Hepatocyte (in vitro differentiated cells): ENCODE measurements at places on chromosomes 16 and 17. TPM values are rescaled to one million over a fixed set of nuclear protein-coding genes. Genes with fewer than 3 reads are reported as not detected.

- no peak for DNase-seq
- no peaks in the 10 kb centered on the region for H3K36me3 ChIP-seq
- H3K4me3 ChIP-seq: no peak overlapping the region
- no peaks in the 10 kb centered on the region for H3K27me3 ChIP-seq
- no peaks in the 10 kb centered on the region for H3K4me1 ChIP-seq
Measured at GRCh38 chr17:76884995-76885893, 17.0 kb downstream of the MGAT5B start.

TMEM114 gene
- not detected in 2 replicates for total RNA-seq

DNA sequence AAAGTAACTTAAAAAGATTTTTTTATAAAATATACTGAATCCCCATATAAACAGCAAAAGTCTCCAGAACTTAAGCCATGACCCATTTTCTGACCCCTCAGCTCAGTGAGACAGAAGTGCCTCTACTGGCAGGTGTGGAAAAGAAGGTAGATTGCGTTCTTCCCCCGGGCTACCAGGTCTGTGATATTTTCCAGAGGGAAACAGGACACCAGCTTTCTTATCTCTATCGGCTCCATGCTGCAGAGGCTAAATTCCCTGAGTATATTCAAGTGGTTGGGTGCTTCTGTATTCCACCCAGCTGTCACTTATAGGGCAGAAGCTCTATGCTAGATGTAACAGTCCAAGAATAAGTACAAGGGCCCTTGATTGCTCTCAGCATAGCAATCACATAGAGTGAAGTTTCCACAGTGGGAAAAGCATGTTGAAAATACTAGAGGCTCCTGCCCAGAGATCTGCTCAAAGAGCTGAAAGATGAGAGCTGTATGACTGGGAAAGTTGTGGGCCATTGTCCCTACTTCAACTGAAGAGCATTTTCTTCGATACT lies 687.3 kb downstream of the CDH11 start:
- H3K27ac ChIP-seq: no peak overlapping the region
- DNase-seq: no peak
- H3K27me3 ChIP-seq: no peaks in the 10 kb centered on the region
- no peaks in the 10 kb centered on the region for H3K36me3 ChIP-seq

DNA sequence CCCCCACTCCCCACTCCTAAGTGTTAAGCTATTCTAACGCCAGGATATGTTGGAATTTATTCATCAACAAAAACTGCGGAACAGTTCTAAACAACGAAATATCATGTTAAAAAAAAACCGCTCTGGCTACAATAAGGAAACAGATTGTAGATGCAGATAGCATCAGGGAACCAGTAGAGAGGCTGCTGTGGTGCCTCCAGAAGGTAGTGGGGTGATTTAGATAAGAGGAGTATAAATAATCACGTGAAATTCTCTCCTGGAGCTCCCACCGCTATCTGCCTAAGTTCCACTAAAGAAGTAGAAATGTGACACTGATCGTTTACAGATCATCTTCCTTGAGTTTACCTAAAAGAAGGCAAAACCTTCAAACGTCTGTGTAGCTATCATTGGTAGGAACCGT lies 8.0 kb downstream of the AHSP start:
- H3K4me1 ChIP-seq: no peaks in the 10 kb centered on the region
- DNase-seq: no peak
- no peak overlapping the region for H3K27ac ChIP-seq
- H3K36me3 ChIP-seq: no peaks in the 10 kb centered on the region

DNA sequence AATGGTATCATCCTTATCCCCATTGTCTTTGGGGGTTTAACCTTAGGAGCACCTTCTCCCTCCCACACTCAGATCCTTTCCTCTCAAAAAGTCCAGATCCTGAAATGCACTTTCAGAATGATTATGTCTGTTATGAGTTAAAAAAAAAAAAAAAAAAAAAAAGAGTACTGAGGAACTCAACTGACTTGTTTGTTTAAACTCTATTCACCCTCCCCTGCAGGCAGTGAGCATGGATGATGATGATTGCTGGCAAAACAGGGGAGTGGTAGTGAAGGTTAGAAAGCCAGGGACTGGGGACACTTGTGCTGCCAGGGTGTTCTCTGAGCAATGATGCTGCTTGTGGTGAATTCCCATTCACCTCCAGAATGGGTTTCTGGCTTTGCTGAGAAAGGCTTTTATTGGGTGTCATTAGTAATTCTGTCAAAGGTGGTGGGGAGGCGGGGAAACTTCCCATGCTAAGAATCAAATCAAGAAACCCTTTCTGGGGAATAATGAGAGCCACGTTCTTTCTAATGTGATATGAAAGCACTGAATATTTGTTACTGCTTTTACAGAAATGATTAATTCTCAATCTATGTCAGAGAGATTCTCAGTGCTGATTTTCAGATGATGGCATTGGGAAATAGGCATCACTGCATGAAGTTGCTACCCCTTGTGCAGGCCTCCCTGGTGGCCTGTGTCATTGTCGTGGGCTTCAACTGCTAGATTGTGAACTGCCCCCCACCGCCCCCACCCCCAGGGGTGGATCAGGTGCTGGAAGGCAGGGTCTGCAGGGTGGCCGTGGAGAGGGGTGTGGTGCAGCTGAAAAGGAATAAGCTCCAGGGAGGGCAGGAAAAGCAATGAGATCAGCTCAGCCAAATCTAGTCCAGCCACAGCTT lies 14.1 kb downstream of the CCL4 start:
- no peaks in the 10 kb centered on the region for H3K4me1 ChIP-seq
- H3K27me3 ChIP-seq: no peaks in the 10 kb centered on the region
- H3K4me3 ChIP-seq: no peak overlapping the region
- H3K36me3 ChIP-seq: no peaks in the 10 kb centered on the region

- DNase-seq: peak; percentile 61
- no peak overlapping the region for H3K4me3 ChIP-seq
- peak overlapping the region; percentile 19 for H3K27ac ChIP-seq
- peaks cover 6% of the 10 kb centered on the region for H3K4me1 ChIP-seq
Measured at GRCh38 chr17:65228734-65229620, 91.8 kb downstream of the RGS9 start.

DNA sequence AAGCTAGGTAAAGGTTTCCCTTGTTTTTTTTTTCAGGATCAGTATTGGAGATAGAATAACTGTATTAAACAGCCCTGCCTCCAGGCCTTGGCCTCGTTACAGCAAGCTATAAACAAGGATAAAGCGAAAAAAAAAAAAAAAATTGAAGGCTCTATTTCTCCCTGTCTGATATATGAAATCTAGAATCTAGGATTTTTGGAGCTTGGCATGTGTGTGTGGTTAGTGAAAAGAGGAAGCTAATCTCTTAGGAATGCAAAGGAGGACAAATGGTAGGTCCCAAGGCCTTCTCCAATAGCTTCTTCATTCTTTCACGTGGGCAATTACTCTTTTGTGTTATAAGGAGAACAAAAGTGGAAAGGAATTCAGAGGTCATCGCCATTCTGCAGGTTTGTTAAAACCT lies 470.3 kb downstream of the TMEM114 start:
- H3K27ac ChIP-seq: no peak overlapping the region
- no peaks in the 10 kb centered on the region for H3K27me3 ChIP-seq
- no peak overlapping the region for H3K4me3 ChIP-seq
- no peaks in the 10 kb centered on the region for H3K36me3 ChIP-seq
- DNase-seq: no peak

DNA sequence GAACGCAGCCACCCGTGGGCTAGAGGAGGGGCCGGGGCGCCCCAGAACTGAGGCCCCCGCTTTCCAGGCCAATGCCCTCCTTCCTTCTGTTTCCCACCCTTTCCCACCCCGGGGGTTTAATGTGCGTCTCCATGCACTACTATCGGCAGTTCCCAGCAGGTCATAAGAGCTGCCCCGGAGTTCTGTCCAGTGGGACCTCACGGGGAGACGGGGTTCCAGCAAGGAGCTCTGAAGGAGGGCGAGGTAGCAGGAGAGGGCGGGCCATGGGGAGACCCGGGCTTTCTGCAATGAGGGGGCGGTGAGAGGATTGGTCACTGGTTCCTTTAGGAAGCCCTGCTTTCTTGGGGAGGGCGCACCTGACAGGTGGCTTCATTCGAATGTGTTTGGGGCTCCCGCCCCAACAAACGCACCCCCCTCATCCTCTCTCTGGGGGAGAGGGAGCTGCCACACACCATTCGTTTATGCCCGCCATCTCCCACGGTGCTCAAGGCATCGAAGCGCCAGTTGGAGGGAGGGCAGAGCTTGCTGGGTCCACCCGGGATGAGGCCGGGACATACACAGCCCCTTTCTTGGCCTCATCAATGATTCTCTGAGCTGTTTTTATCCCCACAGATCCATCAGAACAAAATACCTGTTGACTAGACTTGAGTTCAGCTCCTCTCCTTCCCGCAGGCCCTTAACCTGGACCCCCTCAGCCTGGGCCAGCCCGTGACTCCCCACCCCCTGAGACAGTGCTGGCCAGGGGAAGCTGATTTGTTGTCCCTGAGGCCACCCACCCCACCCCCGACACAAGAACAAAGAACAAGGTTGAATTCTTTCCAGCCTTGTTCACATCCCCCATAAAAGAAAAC lies 44.1 kb downstream of the SLC7A5 start:
- H3K4me3 ChIP-seq: no peak overlapping the region
- H3K4me1 ChIP-seq: peaks cover 19% of the 10 kb centered on the region
- H3K27me3 ChIP-seq: no peaks in the 10 kb centered on the region
- no peaks in the 10 kb centered on the region for H3K36me3 ChIP-seq

GAS2L2 gene
- not detected in 2 replicates for total RNA-seq

GRCh38 chr16:48503779-48504178 lies 106.2 kb downstream of the N4BP1 start:
- H3K4me3 ChIP-seq: no peak overlapping the region
- H3K4me1 ChIP-seq: peaks cover 32% of the 10 kb centered on the region
- peak; percentile 76 for DNase-seq
- H3K27me3 ChIP-seq: no peaks in the 10 kb centered on the region
- H3K27ac ChIP-seq: peak overlapping the region; percentile 59

HNF1B gene
- total RNA-seq: 5.7 and 8.8 TPM in 2 replicates

DNA sequence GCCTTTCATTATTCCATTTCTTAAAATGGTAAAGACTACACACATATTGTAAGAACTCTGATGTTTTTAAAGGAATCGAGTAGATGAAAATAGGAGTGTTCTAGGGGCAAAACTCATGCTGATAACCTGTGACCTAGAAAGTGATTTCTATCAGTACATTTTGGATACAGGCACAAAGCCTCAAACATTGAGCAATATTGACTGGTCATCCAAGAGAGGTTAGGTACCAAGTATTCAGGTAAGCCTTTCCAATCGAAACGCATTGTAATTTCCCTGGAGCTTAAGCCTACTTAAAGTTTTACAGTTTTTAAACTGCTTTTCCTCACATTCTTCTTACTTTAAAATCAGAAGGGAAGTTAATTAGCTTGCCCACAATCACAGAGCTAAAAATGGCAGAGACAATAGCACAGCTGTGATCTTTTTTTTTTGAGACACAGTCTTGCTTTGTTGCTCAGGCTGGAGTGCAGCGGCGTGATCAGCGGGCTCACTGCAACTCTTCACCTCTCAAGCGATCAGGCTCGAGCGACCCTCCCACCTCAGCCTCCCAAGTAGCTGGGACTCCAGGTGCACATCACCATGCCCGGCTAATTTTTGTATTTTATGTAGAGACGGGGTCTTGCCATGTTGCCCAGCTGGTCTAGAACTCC lies 3.3 kb downstream of the GOT2 start:
- H3K27ac ChIP-seq: no peak overlapping the region
- H3K36me3 ChIP-seq: no peaks in the 10 kb centered on the region
- no peak overlapping the region for H3K4me3 ChIP-seq

DNA sequence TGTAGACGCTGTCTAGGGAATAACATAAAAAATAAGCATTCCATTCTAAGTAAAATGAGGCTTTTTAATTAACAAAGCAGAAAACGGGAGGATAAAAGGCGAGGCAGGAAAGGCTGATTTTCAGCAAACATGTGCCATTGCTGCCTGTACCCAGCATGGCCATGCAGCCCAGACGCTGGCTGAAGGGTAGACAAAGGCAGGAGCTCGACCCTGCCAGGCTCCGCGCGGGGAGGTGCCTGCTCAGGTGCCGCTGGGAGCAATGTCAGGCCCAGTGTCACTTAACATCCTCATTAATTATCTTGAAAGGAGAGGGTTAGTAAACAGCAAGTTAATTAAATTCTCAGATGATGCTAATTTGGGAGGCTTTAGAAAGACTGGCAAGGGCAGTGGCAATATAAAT lies 136.0 kb downstream of the ZFHX3 start:
- H3K27me3 ChIP-seq: no peaks in the 10 kb centered on the region
- H3K4me3 ChIP-seq: no peak overlapping the region
- no peaks in the 10 kb centered on the region for H3K36me3 ChIP-seq
- no peak for DNase-seq
- H3K27ac ChIP-seq: no peak overlapping the region
- peaks cover 11% of the 10 kb centered on the region for H3K4me1 ChIP-seq

- H3K27me3 ChIP-seq: no peaks in the 10 kb centered on the region
- H3K36me3 ChIP-seq: no peaks in the 10 kb centered on the region
- H3K4me1 ChIP-seq: peaks cover 10% of the 10 kb centered on the region
- DNase-seq: no peak
- H3K27ac ChIP-seq: no peak overlapping the region
- H3K4me3 ChIP-seq: no peak overlapping the region
Measured at GRCh38 chr17:19642373-19642893, 6.1 kb upstream of the ALDH3A2 start.

KRT32 gene
- not detected in 2 replicates for total RNA-seq

- H3K4me1 ChIP-seq: no peaks in the 10 kb centered on the region
- no peak overlapping the region for H3K4me3 ChIP-seq
- H3K27me3 ChIP-seq: peaks cover 77% of the 10 kb centered on the region
- no peaks in the 10 kb centered on the region for H3K36me3 ChIP-seq
- DNase-seq: no peak
Measured at GRCh38 chr17:48761114-48761513, 32.6 kb upstream of the HOXB13 start.

DNA sequence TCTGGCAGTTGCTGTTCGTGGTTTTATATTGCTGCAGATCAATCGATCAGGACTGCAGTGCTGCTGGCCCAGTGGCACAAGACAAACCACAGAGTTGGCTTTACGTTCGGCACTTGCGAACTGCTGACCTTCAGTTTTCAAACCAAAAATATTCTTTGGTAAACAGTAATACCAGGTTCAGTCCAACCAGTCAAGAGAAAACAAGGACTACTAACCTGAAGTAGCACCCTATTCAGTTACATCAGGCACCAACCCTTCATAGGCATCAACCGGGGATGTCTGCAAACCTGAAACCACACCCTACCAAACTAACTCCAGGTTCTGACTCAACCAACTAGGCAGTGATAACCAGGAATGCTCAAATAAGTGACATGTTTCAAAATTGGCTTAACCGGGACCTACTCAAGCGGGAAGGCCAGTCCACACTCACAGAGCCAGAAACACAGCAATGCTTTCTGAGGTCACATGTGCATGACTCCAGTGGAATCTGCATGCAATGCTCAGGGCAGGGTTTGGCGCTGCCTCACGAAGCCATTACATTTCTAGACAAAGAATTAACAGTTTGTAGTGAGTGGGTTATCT lies 91.1 kb downstream of the SMG6 start:
- H3K27me3 ChIP-seq: no peaks in the 10 kb centered on the region
- no peaks in the 10 kb centered on the region for H3K36me3 ChIP-seq
- peaks cover 35% of the 10 kb centered on the region for H3K4me1 ChIP-seq
- no peak overlapping the region for H3K4me3 ChIP-seq

- H3K27me3 ChIP-seq: no peaks in the 10 kb centered on the region
- peak overlapping the region; percentile 35 for H3K27ac ChIP-seq
- H3K4me3 ChIP-seq: no peak overlapping the region
- no peaks in the 10 kb centered on the region for H3K36me3 ChIP-seq
Measured at GRCh38 chr17:66345264-66345663, 42.9 kb downstream of the PRKCA start.

GRCh38 chr17:28643983-28644786 lies 773 bp downstream of the BLTP2 start:
- peak overlapping the region; percentile 92 for H3K27ac ChIP-seq
- peaks cover 19% of the 10 kb centered on the region for H3K4me1 ChIP-seq
- H3K4me3 ChIP-seq: peak overlapping the region; percentile 82
- peak; percentile 77 for DNase-seq
- no peaks in the 10 kb centered on the region for H3K27me3 ChIP-seq
- H3K36me3 ChIP-seq: no peaks in the 10 kb centered on the region
